ENCODE measurements at places on chromosomes 2 and 18.

DNA sequence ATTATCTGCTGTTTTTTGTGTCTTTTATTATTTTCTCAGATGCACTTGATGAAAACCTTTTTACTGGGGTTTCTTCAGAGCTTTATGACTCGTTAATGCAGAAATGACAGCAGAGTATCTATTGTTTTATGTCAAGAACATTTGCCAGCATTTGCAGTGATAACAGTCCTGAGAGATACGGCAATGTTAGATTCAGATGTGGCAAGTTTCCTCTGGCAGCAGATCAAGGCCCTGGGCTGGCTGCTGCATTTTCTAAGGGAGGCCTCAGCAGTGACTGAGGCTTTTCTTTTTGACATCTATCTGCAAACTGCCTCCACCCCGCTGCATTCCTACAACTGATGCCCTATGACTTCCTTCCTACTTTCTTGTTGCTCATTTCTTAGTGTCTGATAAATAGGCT is 40.2 kb downstream of the EFEMP1 start:
- no peak for DNase-seq

- DNase-seq, result no peak
Observed at GRCh38 chr2:219969508-219969907, 342.1 kb downstream of the SLC4A3 start.

- DNase-seq, result no peak
Observed at GRCh38 chr2:13725945-13726344, 906.6 kb upstream of the LRATD1 start.

GRCh38 chr2:217070043-217070430 is 210.2 kb upstream of the TNP1 start:
- no peak for DNase-seq

- no peak for DNase-seq
Observed at GRCh38 chr2:85159589-85159988, 26.4 kb downstream of the TCF7L1 start.

DNA sequence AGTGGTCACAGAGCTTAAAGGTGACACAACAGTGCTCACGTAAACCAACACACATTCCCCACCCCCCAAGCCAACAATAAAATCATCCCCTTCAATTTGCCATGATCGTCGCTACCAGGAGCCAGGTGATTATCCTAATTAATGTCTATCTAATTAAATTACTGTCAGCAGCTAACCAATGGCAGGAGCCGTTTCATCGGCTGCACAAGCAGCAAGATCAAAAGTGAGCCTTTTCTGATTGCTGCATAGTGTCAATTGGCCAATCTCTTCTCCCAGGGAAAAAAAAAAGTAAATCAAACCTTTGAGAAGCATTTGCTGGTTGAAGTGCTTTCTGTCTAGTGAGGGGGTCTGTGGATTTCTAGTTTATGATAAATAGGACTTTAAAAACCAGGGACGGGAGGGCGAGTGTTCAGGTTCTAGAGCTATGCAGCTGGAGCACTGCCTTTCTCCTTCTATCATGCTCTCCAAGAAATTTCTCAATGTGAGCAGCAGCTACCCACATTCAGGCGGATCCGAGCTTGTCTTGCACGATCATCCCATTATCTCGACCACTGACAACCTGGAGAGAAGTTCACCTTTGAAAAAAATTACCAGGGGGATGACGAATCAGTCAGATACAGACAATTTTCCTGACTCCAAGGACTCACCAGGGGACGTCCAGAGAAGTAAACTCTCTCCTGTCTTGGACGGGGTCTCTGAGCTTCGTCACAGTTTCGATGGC is at the start of gene TBR1:
Gene TBR1, plus strand, starts transcription at position 311 of the 721 bp plus-strand sequence. Its CDS starts 114 bp downstream, at position 425.
- DNase-seq, result no peak

- DNase-seq, result no peak
Observed at GRCh38 chr2:222423632-222424275, 589 bp upstream of the SGPP2 start.

GRCh38 chr2:196389670-196390069 is 218.3 kb upstream of the STK17B start:
- no peak for DNase-seq

DNA sequence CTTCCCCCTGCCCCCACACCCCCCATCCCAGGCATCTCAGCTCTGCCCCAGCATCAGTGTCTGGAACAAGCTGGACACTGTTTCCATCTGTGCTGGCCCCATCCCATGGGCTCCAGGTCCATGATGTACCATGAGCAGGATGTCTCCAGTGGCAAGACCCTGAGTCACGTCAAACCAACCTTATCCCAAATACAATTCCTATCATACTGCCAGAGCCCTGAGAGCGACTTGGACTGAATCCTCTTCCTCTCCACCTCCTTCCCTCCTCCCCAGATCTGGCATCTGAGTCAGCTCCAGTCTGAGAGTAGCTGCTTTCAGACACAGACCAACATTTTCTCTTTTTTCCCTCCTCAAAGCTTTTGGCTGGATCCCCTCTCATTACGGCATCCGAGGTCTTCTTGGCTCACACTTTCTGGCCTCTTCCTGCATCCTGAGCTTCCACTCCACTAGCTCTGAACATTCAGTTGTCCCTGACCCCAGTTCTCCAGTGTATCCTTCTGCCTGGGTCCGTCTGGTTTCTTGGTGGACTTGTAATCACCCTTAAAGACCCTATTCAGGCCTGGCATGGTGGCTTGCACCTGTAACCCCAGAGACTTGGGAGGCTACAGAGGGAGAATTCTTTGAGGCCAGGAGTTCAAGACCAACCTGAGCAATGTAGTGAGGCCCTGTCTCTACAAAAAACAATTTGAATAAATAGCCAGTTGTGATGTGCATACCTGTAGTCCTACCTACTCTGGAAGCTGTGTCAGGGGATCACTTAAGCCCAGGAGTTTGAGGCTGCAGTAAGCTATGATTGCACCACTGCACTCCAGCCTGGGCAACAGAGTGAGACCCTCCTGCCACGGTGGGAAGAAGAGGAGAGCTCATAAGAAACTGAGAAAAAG is 68.3 kb downstream of the ACKR3 start:
- DNase-seq, result no peak

DNA sequence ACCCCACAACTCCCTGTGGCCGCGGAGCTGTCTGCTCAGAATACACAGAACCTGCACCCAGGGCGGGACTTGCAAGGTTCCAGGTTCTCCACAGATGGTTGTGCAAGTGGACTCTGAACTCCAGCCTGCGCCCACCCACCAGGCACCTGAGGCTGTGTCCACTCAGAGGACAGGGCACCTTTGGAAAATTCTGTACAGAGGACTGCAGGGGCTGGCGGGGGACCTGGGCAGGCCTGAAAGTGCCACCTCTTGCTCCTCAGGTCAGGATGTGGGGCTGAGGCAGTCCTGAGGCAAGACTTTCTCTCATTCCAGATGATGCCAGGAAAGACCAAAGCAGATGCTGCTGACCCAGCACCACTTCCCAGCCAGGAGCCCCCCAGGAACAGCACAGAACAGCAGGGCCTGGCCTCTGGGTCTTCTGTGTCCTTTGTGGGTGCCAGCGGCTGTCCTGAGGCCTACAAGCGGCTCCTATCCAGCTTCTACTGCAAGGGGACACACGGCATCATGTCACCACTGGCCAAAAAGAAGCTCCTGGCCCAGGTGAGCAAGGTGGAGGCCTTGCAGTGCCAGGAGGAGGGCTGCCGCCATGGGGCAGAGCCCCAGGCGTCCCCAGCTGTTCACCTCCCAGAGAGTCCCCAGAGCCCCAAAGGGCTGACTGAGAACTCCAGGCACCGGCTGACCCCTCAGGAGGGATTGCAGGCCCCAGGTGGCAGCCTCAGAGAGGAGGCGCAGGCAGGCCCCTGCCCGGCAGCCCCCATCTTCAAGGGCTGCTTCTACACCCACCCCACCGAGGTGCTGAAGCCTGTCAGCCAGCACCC is 14.4 kb downstream of the ARID5A start:
- DNase-seq, result no peak

DNA sequence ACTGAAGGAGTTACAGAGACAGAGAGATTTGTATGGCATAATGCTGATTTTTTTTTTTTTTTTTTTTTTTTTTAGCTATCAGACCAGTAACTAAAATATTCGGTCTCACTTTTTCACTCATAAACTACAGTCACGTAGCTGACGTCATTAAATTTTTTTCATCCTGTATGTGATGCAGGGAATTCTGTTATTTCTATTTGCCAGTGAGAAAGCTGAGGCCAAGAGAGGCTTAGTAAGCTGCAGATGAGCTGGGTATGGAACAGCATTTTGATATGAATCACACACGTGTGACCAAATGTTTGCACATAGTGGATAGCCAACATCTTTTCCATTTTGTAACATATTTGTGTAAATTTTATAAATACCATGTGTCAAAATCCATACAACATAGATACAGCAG is 79.1 kb upstream of the EPB41L3 start:
- DNase-seq, result no peak

DNA sequence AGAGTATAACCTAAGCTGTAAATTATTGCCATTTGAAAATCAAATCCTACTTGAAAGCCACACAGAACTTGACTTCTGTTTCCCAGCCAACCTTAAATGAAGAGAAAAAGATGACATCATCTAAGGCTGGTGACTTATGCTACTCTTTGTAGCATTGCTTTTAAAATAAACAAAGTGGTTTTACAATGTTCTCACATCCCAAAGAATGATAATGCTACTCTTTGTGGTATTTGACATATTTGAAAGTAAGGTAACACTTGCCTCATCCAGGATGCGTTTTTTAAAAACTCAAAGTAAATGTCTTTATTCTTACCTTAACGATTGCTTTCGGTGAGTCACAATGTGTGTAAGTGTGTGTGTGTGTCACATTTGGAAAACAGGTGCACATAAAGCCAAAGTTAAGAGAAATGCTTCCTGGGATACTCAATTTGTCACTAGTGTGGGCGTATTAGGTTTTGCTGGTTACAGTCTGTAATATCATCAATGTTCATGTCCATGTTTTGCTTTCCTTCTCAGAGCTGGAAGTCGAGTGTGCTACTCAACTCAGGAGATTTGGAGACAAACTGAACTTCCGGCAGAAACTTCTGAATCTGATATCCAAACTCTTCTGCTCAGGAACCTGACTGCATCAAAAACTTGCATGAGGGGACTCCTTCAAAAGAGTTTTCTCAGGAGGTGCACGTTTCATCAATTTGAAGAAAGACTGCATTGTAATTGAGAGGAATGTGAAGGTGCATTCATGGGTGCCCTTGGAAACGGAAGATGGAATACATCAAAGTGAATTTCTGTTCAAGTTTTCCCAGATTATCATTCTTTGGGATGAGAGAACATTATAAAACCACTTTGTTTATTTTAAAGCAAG is 2.6 kb downstream of the PMAIP1 start:
- DNase-seq, result no peak

DNA sequence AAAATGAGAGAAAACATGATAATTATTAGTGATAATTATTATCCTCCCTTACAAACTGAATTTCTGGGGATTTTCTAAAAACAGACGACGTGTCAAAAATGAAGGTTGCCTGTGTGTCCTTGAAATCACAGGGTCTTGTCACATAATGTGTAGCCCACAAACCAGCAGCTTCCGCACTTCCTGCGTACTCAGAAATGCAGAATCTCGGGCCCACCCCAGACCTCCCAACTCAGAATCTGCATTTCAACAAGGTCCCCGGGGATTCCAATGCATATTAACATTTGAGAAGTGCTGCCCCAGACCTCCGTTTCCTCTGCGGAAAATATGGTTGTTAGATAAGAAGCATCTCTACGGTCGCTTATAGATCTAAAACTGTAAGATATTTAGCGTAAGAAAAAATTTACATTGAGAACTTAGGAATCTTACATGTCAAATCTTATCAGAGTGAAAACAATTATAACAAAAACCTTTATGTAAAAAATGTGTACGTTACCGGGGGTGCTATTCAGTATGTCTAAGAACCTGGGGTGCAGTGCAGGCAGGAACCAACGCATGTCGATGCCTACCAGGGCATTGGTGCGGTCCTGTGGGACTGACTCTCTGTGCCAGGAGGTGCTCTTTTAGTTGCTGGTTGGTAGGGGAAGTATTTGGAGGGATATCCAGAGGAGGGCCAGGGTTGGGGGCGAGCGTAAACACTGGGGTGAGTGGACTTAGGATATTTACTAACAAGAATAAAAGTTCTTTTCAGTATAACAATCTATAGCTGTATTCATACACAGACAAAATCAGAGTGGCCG is 15.2 kb downstream of the CDKL4 start:
- DNase-seq, result no peak

DNA sequence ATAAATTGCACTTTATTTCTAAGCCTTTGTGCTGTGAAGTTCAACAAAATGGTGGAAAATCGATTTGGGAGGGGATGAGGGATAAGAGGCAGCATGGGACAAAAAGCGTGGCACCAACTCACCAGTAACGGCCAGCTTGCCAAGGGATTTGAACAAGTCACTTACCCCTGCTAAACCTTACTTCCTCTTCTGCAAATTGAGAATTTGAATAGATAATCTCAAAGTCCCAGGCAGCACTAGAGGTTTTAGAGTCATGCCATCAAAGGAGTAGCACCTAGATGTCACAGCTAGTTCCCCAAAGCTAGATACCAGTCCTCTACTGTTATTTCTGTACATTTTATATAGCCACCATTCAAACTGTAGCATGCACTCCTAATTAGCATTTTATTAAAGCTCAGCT is 83.7 kb upstream of the VRK2 start:
- DNase-seq, result no peak

- DNase-seq, result no peak
Observed at GRCh38 chr2:59025157-59025757, 784.1 kb upstream of the FANCL start.

DNA sequence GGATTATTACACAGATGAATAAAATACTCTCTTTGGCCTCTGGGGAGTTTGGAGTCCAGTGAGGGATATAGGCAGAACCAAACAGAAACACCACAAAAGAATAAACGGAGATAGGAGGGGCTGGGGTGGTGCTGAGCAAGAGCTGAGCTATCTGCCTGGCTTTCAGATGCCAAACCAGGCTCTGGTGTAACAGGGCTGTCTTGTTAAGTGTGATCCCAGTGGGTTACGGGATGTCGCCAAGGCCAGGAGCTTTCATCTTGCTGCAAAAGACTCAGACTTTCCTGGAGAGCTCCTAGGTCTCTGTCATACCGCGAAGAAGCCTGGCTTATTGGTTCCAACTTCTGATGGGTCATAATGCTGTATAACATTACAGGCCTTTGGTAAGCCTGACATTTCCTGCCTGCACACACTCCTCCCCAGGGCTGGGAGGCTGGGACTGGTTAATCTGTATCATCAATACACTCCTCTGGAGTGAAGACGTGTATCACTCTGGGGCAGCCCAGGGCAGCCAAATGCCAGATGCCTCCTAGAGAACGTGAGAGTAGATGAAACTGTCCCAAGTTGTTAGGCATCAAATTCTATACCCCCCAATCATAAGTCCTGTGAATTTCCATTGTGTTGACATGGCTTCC is 60.5 kb downstream of the STPG4 start:
- DNase-seq, result no peak

Measured in right renal cortex interstitium (tissue), 3 donors.